BJ (cell line): ENCODE measurements at places on chromosomes 2 and 18.

GRCh38 chr18:28422577-28422976, 245.6 kb upstream of the CDH2 start:
- DNase-seq: no peak

- DNase-seq: no peak
These were observed 317.2 kb downstream of the GBX2 start for GRCh38 chr2:235850771-235851551.

- DNase-seq: no peak
These were observed 131.6 kb downstream of the CDH2 start for GRCh38 chr18:28045176-28045810.

- DNase-seq: no peak
These were observed 235.4 kb downstream of the RAD51AP2 start for GRCh38 chr2:17282826-17283225.

GRCh38 chr2:173969886-173970285, 4.7 kb upstream of the SP3 start:
- DNase-seq: no peak

- DNase-seq: no peak
These were observed 238.6 kb downstream of the ZNF385B start for GRCh38 chr2:179622635-179623300.
